NCI-H1092 (cell line): ENCODE measurements at places on chromosomes 12 and 14.
A peak's percentile ranks its signal among the peaks of the same experiment; 100 is the strongest.

DNA sequence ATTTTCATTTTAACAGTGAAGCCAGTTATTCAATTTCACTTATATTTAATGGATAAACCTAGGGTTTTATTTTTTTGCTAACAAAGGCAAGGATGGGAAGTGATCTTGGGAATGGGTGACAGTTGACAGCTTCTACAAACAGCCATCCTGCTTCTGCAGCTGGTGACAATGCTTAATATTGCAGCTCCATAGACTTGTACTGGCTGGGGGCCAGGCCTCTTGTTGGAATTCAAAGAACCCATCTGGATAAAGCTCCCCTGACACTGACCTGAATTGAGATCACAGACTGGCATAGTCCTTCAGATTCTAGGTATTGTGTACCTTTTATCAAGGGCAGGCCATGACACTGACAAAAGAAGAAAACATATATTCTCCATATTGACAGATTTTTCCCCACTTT lies 664.6 kb upstream of the FOXG1 start:
- DNase-seq: peak; percentile 93

GRCh38 chr12:124222368-124223245 lies 72.3 kb upstream of the RFLNA start:
- no peak for DNase-seq

DNA sequence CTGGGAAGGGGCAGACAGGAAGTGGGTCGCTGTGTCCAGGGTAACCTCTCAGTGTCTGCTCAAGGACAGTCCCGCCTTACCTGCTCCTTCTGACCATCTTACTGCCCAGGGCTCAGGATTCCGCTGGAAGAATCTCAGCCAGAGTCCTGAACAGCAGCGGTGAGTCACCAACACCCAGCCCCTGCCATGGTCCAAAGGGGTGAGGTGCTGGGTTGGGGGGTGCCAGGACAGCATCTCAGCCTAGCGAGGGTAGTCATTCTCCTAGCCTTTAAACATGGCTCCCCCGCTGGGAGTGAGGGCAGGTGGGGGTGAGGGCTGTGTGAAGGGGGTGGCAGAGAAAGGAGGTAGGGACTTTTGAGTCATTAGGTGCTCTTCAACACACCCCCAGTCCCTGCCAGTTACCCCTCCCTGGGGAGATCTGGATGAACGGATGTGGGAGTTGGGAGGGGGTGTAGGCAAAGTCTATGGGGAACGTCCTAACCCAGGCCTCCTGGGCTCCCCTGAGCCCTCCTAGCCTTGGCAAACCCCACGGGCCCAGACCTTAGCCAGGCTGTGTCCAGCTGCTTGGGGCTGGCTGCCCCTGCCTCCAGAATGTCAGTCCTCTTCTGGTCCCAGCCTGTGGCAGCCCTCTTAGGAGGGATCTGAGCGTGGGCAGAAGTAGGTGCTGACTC lies 2.5 kb downstream of the TAMALIN start:
- DNase-seq: no peak

DNA sequence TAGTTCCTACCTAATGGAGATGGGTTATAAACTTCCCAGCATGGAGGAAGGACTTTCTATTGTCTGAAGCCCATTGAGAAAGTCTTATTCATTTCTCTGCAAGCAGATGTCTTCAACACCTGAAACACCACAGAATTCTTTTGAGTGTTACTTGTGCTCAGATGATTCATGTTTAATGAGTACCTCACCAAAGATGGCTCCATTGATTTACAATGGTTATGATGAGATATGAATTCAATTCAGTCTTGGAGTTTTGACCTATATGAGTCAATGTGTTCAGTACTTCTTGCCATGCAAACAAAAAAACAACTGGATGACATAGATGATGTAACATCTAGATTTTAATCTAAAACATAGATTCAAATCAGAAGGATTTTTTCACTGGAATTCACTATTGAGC lies 15.4 kb upstream of the PAWR start:
- no peak for DNase-seq

DNA sequence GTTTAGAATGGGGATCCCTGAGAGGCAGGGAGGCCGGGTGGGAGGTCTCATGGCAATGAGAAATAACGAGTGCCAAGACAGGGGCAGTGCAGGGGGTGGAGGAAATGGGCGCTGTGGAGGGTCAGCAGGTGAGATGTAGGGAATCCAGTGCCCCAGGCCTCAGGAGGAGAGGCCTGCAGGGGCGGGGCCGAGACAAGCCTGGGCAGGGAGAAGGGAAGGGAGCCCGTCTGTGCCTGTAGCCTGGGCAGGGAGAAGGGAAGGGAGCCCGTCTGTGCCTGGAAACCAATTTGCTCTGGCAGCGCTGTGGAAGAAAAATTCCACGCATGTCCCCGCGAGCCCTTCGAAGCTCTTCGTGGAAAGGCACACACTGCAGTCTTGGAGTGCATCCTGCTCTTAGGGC lies 10.6 kb upstream of the NCOR2 start:
- DNase-seq: no peak

GRCh38 chr12:8697120-8697475 lies 693 bp upstream of the RIMKLB start:
- DNase-seq: peak; percentile 41

- DNase-seq: no peak
Measured at GRCh38 chr12:27077586-27077985, 4.8 kb downstream of the C12orf71 start.

- no peak for DNase-seq
Measured at GRCh38 chr12:6215120-6215807, 15.1 kb downstream of the CD9 start.

DNA sequence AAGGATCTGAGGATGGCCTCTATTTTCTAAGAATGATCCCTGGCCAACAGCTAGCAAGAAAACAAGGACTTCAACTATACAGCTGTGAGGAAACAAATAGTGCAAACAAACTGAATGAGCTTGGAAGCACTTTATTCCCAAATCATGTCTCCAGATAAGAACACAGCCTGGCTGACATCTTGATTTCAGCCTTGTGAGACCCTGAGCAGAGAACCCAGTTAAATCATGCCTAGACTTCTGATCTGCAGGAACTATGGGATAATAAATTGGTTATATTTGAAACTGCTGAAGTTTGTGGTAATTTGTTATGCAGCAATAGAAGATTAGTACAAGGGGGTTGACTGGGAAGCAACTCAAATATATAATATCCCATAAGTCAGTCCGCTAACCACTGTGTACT lies 183.9 kb upstream of the BMP4 start:
- DNase-seq: no peak

DNA sequence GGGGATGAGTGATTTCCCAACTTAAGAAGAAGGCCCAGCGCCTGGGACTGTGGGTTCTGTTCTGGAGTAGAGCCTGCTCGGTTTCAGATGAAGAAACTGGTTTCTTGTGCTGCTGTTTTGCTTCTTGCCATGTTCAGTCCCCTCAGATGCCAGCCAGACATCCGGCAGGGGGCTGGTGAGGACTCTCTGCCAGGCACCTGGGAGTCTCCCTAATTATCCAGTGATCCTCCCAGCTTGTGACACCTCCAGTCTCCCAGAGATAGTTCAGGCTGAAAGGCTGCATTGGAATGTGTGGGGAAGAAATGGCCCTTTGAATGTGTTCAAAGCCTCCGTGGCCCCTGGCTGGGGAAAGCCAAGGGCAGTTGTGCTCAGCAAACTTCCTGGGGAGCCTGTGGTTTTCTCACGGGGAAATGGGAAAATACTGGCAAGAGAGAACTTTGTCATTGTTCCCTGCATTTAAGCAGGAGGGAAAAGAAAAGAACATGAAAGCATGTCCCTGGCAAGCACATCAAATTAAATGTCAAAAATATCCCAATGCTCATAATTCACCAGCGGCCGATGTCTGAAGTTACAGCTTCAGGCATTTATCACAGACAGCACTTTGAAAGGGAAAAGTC lies 8.5 kb upstream of the SERPINA12 start:
- no peak for DNase-seq

DNA sequence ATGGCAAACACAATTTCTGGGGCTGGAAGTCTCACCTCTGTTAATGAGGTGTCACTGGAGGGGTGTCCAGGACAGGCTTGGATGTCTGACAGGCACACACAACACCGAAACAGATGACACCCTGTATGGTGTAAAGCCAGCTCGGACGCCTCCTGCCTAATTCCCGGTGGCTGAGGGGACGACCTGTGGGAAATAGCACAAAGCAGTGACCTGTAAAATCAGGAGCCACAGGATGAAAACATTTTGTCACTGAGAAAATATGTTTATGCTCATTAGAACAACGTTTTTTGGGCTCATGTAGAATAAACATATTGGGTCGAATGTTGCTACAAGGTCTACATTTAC lies 285.0 kb upstream of the RTL1 start:
- no peak for DNase-seq

GRCh38 chr12:53974084-53975063 lies at the start of gene HOTAIR:
HOTAIR (minus strand) TSS chr12:53974954.
- DNase-seq: peak; percentile 44

DNA sequence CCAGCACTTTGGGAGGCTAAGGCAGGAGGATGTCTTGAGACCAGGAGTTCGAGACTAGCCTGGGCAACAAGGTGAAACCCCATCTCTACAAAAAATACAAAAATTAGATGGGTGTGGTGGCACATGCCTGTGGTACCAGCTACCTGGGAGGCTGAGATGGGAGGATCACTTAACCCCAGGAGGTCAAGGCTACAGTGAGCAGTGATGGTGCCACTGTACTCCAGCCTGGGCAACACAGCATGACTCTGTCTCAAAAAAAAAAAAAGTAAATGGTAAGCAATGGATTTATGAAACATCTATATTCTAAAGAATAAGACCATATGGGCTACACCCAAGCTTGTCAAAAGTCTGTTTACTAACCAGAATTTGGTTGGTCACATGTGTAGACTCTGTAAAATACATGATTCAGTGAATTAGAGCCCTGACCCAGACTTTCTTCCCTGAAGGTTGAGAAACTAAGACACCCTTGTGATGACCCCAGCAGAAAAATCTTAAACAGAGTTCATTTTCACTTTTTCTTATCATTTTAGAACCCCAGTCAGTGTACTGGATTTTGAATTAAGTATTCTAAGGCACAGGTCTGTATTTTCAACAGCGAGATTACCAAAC lies 12.1 kb downstream of the FGD6 start:
- DNase-seq: no peak

GRCh38 chr14:37566811-37567371 lies 28.2 kb downstream of the FOXA1 start:
- DNase-seq: peak; percentile 6

DNA sequence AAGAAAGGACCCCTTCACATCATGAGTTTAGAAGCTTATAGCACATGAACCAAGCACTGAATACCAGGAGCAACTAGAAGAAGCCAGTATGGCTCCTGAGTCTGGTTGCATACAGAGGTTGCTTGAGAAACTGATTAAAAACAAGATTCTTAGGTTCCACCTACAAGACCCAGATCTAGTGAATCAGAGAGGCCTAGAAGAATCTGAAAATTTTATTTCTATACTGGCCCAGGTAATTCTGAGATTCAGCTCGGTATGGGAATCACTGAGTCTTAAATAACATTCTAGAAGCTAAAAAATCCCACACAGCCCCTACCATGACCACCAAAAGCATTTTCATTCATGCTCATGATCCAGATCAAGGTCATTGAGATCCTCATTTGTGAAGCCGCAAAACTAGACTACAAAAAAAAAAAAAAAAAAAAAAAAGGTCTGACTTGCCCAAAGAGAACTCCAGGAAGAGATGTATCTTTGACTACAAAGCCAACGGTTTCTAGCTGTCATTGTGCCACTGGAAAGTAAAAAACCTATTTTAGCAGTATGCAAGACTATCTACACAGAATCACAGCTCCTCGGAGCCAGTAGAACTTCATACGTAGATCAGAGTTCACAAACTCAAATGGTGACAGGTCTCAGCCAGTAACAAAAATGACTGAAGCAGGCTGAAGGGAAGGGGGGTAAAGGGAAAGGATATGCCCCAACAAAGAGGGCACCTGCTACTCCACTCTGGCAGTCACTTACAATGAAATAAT lies 168.4 kb upstream of the EGLN3 start:
- DNase-seq: no peak

- no peak for DNase-seq
Measured at GRCh38 chr12:89369166-89369565, 16.9 kb upstream of the DUSP6 start.

DNA sequence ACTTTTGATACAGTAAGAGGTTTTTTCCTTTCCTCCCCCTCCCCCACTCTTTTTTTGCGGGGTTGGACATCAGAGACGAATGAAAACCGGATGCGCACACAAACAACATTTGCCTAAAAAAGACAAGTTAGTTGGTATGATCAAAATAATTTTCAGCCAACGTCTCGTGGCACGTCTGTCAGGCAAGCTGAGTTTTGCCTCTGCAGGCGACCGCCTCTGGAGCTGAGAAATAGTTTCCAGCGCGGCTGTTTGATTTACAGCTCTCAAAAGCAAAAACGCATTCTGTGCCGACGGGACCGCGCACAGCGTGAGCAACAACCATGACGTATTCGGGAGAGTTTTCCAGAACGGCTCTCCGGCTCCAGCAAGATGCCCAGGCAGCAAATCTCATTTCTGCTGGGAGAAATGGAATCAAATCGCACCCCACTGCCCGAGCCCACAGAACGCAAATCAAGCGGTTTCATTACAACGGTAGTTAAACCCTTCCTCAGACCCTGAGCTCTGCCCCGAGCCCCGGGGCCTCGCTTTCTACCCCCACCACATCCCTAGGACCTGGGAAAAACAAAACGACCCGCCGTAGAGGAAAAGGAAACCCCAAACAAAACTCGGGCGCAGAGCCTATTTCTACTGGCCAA lies 14.2 kb upstream of the CALM1 start:
- DNase-seq: peak; percentile 77

- DNase-seq: peak; percentile 53
Measured at GRCh38 chr14:90381011-90381786, 15.6 kb upstream of the CALM1 start.

- DNase-seq: no peak
Measured at GRCh38 chr14:65827520-65827919, 415.0 kb downstream of the FUT8 start.

DNA sequence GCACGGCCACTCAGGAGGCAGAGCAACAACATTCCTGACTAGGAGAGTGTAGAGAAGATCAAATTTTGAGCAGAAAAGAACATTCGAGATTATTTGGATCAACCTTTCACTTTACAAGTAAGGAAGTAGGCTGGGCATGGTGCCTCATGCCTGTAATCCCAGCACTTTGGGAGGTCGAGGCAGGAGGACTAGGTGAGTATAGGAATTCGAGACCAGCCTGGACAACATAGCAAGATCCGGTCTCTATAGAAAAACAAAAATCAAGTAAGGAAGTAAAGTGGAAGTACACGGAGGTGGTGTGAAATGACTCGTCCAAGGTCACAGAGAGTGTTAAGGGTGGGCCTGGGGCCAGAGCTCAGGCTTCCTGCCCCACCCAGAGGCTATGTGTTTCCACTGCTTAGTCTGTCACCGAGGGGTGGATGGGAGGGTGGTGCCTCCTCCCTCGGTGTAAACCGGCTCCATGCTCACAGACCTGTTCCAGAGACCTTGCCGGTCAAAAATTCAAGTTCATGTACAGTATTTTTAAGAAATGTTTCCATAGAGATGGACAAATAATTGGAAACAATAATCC lies 51.9 kb downstream of the MAP1LC3B2 start:
- no peak for DNase-seq

DNA sequence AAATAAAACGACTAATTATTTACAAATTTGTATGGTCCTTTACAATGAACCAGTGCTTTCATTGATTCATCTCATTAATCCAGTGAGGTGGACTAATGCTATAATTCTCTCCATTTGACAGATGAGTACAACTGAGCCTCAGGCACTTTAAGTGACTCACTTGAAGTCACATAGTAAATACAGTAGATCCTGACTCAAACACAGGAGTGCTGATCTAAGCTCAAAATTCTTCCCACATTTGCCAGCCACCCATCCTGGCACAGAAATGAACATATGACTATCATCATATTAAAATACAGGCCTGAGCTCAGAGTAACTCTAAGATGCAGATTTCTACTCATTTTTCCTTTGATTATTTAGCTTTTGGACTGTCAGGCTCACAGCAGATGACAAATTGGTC lies 30.6 kb downstream of the SLC16A7 start:
- DNase-seq: no peak

- DNase-seq: no peak
Measured at GRCh38 chr12:105481392-105482300, 151.2 kb downstream of the C12orf75 start.
